ENCODE measurements at places on chromosomes 6 and 20.

- no peak for DNase-seq
Measured at GRCh38 chr20:24605937-24606455, 136.6 kb downstream of the SYNDIG1 start.

- no peak for DNase-seq
Measured at GRCh38 chr6:81148751-81149150, 603.7 kb downstream of the TENT5A start.

- peak; percentile 87 for DNase-seq
Measured at GRCh38 chr20:2133318-2134183, 31.9 kb downstream of the STK35 start.

DNA sequence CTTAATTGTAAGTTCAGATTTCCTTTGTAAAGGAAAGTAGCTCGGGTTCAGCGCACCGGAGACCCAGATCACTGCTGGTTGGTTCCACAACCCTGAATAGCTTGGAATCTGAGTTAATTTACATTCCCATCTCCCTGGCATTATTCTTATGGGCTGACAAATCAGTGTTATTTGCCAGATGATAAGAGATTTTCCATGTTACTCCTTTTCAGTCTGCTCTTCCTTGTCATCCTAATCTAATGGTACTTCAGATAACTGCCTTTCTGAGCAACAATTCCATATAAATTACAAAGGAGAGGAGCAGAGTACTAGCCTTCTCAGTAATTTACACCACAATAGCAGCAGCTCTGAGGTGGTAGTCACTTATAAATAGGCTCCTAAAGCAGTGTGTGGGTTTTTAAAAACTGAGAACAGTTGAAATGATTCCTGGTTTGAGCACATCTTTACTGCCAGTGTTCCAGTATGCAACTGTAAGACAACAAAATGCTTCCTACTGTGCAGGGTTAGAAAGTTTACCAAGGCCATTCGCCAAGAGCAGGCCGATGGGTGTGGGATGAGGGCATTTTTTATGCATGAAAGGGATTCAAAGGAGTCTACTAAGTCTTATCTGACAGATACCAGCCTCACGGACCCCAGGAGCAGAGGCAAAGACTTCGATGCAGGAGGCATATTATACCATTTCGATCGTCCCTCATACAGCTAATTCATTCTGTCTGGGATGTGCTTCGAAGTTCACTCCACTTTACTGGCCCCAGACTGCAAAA lies 89.7 kb downstream of the NDUFAF5 start:
- DNase-seq: no peak

GRCh38 chr6:56003616-56004015 lies 128.2 kb upstream of the BMP5 start:
- DNase-seq: no peak

DNA sequence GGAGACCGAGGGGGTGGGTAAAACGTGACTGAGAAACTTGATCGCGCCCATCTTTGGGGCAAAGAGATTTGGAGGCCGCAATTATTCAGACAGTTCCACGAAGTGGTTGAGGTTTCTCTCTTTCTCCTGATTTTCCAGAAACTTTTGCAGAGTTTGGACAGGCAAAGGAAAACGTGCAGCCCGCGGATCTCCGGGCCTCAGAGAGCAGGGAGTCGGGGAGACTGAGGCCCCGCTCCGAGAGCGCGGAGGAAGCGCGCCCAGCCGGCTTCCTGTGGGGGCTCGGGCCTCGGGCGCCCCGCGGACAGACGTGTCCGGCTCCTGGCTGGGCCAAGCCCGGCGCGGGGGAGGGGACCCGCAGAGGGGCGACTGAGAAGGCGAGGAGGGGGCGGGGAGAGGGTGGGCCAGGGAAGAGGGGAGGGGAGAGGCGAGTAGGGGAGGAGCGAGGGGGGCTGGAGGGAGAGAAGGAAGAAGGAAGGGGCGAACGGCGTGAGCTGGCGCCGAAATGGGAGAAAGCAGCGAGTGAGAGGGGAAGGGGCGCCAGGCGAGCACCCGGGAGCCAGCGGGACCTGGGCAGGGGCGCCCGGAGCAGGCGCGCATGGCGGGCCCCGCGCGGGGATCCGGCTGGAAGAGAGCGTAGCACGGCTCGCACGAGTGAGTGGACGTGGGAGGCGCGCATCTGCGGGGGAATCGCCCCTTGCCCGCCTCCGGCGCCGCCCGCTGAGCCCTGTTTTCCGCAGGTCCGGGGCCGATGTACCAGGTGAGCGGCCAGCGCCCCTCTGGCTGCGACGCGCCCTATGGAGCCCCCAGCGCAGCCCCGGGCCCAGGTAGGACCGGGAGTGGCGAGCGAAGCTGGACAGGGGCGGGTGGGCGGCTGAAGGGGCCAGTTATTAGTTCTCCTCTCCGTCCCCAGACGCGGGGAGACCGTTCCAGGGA lies at the start of gene MDFI:
MDFI (plus strand) TSS at position 467 of the 933 bp plus-strand sequence; CDS start at position 749, 282 bp downstream.
- no peak for DNase-seq

DNA sequence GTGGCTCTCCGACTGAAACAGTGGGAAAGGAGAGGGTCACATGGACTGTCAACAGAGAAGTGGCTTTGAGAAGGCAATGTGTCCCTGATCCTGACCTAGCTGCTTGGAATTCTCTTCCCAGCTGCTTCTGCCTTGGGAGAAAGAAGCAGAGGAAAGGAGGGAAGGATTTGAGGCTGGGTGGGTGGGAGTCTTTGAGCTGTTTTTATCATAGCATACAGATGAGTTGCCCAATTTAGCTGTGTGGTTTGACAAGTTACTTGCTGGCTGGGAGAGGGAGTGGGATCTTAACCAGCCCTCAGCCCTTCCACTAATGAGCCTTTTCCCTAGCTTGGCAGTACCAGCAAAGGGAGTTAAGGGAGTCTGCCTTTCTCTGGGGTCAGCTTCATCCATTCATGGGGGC lies 51.1 kb upstream of the MYL9 start:
- DNase-seq: no peak

DNA sequence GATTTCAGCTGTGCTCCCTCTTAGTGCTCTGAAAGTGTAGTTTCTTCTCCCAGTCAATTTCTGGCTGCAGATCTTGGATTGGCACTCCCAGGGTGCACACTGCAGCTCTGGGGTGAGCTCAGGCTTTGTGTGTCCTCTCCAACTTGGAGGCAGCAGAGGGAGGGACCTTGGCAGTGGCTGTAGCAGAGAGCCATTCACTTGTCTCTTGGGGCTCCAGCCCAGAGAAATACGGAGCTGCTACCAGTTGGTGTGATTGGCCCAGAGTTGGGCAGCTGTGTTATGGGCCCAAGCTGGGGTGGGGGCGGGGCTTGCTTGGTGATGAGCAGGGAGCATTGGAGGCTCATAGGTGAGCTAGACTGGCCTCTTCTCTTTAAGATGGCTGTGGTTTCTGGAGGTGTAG lies 65.9 kb downstream of the KLHL32 start:
- no peak for DNase-seq

DNA sequence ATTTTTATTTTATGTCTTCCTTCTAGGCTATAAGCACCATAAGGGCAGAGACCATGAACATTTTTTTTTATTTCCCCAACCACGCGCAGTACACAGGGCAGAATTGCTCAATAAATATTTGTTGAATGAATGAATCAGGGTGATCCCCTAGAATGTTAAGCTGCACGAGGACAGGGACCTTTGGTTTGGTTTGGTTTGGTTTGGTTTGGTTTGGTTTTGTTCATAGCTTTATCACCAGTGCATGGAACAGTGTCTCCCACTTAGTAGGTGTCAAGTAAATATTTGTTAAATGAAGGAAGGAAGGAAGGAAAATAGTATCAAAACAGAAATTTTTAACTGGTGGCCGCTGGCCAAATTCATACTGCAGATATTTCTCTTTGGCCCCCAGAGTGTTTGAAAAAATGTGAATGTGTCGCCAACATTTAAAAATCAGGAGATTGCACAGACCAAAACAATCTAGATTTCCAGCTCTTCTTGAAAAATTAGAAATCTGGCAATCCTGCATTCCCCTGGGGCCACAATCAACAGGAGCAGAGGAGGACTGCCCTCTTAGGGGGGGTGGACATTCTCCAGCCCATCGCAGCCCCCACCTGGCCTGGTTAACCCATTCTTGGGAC lies 205.3 kb downstream of the EYA2 start:
- DNase-seq: peak; percentile 87

DNA sequence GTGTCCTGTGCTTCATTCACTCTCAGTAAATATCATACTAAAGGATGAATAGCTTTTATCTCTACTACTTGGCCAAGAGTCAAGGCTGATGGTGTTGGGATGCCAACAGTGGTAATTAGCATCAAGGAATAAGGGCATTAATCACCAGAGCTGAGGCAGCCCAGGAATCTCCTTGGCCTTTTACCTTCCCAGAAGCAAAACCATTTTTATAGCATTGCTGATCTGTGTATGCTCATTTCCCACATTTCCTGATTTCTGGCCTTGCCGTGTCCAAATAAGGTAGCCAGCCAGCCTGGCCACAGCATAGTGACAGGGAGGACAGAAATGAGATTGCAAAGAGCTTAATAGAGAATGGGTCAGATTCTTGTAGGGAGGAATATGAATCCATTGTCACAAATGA lies 76.7 kb upstream of the FOXO3 start:
- no peak for DNase-seq

DNA sequence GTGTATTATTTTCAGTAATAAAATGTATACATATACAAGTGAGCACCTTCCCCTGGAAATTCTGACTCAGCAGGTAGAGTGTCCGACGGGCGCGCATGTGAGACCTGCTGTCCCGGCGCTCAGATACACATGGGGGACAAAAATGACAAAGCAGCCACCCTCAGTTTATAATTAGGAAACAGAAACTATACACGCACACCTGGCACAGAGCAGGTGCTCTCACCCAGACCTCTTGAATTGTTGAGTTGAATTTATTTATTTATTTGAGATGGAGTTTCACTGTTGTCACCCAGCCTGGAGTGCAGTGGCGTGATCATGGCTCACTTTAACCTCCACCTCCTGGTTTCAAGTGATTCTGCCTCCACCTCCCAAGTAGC lies 180.4 kb downstream of the ZDHHC14 start:
- DNase-seq: no peak

- DNase-seq: no peak
Measured at GRCh38 chr6:968791-969190, 275.9 kb upstream of the EXOC2 start.

- DNase-seq: no peak
Measured at GRCh38 chr6:167870321-167870720, 43.6 kb downstream of the AFDN start.

- no peak for DNase-seq
Measured at GRCh38 chr20:35333606-35334005, 41.4 kb upstream of the FAM83C start.

DNA sequence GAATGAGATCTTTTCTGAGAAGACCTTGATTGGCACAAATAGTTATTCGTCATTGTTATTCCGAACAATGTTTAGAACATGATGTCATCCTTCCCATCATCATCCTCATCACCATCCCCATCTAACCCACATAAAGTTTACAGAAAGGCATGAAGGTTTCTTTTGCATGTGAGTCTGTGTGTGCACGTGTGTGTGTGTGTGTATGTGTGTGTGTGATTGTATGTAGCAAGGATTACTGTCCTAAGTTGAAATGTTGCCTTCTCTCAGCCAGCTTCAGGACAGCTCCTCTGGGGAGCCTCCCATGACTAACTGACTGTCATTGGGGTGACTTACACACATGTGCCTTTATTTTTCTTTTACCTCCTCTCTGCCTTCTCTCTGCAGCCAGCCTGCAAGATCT lies 113.5 kb downstream of the SLC22A3 start:
- DNase-seq: no peak

DNA sequence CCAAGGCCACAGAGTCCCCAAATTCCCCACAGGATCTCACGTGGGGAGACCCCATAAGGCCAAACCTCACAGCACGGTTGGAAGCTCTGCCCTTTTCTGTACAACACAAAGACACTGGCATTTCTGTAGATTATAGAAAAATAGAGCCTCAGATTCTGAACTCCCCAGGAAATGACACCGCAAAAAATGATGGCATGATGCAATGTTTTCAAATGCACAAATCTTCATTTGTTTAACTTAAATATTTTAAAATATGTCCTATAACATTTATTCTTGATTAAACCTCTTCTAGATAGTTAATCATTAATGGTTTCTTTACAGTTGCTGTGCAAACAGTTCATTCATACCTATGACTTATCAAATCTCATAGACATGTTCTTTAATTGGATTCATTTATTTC lies 33.8 kb downstream of the SIM1 start:
- no peak for DNase-seq

- no peak for DNase-seq
Measured at GRCh38 chr20:47991875-47992488, 206.7 kb upstream of the SULF2 start.
